ENCODE measurements at places on chromosomes 3 and 15.

DNA sequence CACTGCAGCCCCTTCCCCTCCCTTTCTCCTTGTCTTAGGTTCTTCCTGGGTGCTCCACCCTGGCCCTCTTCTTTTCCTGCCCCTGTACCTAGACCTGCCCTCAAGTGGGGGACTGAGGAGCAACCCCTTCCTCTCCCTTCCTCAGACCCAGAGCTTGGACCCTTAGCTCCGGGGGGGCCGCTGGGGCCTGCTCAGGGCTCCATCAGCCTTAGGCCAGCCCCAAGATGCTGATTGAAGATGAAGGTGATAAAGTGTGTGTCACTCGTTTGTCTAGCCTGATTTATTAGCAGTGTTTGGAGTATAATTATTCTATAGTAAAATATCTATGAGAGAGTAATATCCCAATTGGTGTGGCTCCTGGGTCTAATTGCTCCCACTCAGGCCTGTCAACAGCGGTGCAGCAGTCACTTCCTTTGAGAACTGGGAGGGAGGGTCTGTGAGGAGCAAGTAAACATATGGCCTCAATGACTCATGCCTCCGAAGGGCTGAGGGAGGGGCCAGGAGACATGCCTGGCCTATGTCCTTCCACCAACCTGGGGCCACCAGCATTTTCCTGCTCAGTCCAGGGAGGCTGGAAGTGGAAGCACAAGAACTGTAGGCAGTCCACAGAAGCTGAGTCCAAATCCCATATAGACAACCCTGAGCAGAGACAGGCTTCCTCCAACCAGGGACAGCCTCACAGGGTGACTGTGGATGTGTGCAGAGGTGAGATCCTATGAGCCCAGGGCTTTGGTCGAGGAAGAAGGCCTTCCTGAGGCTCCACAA is 123.2 kb downstream of the DNAJB8 start:
- no peak for DNase-seq

DNA sequence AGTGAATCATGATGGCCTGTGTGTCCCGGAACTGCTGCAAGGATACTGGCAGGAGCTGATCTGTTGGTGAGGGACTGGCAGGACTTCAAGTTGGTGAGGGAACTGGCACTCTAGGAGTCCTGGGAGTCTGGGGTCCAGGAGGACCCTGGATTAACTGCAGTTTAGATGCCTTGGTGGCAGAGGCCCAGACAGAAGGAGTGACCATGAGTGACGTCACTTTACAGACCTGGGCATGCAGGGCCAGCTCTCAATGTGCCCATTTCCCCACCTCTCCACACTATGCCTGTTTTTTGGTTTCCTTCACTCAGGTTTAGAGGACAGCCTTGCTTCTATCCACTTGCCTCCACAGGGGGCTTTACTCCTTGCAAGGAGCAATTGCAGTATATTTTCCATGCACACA is 154.1 kb downstream of the EPHB1 start:
- no peak for DNase-seq

- no peak for DNase-seq
These were observed 20.8 kb downstream of the KLHL25 start for GRCh38 chr15:85773970-85774369.

DNA sequence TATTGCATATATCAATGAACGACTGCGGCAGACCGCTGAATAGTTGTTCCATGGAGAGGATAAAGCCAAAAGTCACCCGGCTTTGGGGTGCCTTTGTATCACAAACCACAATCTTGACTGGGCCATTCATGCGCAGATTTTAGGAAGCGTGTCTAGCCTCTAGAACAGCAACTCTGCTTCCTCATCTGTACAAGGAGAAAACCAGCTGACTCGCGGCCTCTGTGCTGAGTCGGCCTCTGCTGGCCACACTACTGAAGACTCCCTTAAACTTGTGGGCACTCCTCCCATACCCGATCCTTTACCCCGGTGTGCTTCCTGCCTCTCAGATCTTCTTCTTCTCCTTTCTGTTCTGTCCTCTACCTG is 872 bp downstream of the DLEC1 start:
- DNase-seq, result no peak

DNA sequence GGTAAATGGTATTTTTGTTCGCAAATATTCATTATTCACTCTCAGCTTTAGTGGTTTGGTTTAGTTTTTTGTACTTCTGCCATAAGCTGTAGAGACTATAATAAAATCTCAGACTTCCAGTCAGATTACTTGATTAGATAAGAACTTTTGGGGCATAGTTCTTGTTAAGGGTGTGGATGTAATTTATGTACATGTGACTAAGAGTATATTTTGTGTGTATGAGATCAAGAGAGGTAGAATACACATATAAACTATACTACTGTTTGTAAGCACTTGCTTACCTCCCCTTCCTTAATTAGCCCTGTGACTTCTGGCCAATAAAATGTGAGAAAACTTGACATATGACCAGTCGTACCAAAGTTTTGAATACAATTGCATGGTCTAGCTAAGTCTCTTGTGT is 12.0 kb downstream of the CNTN3 start:
- no peak for DNase-seq

- DNase-seq, result no peak
These were observed 1064.6 kb upstream of the CADM2 start for GRCh38 chr3:83894223-83894622.
